ENCODE measurements at places on chromosomes 5 and 9.

- no peak for DNase-seq
These were observed 897.8 kb upstream of the ACO1 start for GRCh38 chr9:31486630-31487029.

- no peak for DNase-seq
These were observed 62.7 kb upstream of the UNC5A start for GRCh38 chr5:176747670-176748072.

- no peak for DNase-seq
These were observed 1.9 kb downstream of the SDHA start for GRCh38 chr5:219991-220390.

GRCh38 chr5:128036950-128037349, 46.6 kb upstream of the SLC12A2 start:
- no peak for DNase-seq

- no peak for DNase-seq
These were observed 41.8 kb upstream of the KCNMB1 start for GRCh38 chr5:170430866-170431437.

- DNase-seq = no peak
These were observed 107.5 kb downstream of the PBX3 start for GRCh38 chr9:125854553-125855275.

DNA sequence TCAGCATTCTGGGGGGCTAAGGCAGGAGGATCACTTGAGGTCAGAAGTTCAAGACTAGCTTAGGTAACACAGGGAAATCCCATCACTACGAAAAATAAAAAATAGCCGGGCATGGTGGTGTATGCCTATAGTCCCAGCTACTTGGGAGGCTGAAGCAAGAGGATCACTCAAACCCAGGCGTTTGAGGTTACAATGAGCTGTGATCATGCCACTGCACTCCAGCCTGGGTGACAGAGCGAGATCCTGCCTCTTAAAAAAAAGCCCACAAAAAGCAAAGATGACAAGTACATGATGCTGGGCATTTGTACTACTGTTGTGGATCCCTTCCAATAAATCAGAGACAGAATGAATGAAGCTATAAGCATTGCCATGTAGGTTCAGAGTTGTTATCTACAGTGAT, 320.1 kb upstream of the PANK3 start:
- DNase-seq = no peak

DNA sequence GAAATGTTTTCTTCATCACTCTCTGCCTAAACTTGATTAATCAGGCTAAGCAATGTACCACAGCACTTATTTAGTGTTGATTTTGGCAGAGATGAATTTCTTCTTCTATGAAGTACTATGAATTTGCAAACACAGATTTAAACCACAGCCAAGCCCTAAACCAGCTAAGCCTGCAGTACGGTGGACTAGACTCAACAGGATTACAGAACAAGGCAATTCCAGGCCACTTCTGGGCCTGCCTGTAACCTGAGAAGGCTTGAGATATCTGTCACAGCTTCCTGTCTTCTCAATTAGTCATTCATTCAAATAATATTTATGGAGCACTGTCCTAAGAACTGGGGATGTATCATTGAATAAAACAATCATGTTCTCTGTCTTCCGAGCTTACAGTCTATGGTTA, 32.4 kb upstream of the CAST start:
- no peak for DNase-seq

DNA sequence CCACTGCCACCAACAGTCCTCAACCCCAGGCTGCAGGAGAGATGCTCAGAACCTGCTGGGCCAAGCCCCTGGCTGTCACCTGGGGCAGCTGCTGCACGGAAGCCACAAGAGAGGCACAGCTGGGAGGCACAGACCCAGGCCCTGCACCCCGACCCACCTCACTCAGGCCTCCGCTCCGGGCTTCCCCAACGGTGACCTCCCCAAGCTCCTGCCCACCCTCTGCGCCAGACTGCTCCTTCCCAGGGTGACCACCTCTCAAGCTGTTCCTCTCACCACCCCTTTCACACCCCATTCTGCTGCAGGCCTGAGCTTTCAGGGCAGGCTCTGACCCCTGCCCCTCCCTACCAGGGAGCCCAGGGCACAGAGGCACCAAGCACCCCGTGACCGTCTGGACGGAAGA, 33.0 kb downstream of the VAV2 start:
- DNase-seq = no peak

- DNase-seq = no peak
These were observed 71.6 kb upstream of the RNU6ATAC start for GRCh38 chr9:134236001-134236421.

DNA sequence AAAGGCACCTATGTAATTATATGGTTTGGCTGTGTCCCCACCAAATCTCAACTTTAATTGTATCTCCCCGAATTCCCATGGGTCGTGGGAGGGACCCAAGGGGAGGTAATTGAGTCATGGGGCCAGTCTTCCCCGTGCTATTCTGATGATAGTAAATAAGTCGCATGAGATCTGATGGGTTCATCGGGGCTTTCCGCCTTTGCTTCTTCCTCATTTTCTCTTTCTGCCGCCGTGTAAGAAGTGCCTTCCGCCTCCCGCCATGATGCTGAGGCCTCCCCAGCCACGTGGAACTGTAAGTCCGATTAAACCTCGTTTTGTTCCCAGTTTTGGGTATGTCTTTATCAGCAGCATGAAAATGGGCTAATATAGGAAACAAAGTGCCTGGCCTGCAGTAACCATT, 56.6 kb downstream of the TSPAN17 start:
- no peak for DNase-seq

DNA sequence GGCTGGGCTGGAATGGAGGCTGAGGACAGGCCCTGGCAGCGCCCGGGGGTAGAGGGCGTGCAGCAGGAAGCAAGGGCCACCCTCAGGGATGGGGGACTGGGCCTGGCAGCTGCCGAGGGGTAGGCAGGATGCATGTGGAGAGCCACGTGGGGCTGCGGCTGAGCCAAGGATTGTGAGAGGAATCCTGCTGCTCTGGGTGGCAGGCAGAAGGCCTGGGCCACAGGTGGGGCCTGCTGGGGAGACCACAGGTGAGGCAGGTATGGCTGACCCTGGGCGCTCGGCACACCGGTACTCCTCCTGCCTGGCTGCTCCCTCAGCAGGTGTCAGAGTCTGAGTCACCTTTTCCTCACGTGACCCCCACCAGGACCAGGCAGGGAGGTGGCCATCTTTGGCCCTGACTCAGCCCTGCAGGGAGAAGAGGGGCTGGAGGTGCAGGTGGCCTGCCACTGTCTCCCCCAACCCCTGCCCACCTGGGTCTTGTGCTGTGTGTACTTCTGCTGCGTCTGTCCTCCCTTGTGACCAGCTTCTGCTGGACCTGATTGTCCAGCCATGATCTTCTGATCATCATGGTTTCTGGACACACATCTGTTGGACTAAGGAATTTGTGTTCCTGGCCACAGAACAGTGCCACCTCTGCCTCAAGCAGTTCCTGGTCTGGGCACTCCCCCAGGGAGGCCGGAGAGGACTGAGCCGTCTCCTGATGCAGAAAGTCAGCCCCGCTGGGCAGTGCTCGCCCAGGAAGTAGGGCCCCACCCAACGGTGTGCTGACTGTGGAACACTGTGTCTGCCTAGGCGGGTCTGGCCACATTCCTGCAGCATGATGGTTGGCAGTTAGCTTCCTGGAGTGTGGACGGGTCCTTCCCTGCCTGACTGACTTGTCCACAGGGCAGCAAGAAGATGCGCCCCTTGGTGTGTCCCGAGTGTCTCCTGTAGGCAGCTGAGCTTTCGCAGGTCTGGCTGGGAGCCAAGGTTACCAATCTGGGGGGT, 6.4 kb downstream of the ARRDC1 start:
- no peak for DNase-seq

DNA sequence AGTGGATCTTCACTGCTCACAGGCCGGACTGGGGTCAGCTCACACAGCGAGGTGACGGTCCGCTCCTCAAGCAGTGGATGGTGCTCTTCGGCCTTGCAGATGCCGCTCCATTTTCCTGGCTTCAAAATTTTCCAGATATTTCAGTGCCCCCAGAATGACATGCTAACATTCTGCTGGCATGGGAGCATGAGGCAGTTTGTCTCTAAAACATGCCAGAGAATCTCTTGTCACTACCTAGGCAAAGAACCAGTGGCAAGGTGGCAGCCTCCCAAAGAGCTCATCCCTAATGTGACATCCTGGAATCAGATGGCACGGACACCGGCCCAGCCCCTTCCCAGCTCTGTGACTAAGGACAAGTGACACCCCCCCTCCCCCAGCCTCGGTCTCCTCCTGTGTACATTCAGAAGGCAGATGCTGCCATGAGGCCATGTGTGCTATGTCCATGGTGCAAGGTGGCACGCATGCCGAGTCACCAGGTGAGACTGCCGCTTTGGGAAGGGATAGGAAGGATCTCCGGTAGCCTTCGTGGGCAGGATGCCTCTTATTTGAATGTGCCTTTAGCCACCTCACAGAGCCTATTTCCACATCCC, 2.7 kb downstream of the S1PR3 start:
- no peak for DNase-seq

GRCh38 chr9:71349218-71349617, 227.8 kb upstream of the TRPM3 start:
- DNase-seq = no peak

All from stimulated activated CD4-positive, alpha-beta T cell treated with anti-CD3 and anti-CD28 coated beads, Interleukin-15, amount 100 ng/mL, for 1 hour (primary cell).